Stimulated activated CD8-positive, alpha-beta memory T cell treated with anti-CD3 and anti-CD28 coated beads, Interleukin-4, amount 100 ng/mL, for 1 hour (primary cell): ENCODE measurements at places on chromosomes 7 and 10.

- no peak for DNase-seq
Observed at GRCh38 chr7:20839987-20840386, 53.3 kb upstream of the SP8 start.

DNA sequence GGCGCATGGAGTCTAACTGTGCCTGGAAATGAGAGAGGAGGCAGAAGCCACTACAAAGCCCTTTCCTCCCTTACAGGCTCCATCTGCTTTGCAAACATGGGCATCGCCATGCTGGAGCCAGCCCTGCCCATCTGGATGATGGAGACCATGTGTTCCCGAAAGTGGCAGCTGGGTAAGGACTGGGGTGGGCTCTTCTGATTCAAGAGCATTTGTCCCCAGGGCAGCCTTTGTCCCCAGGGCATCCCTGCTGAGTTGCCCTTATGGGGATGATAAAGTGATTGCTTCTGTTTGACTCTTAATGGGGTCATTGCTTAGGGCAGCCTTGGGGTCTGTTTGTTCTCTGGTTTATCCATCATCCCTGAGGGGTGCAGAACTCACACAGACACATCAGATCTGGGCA is 16.8 kb downstream of the SLC18A2 start:
- no peak for DNase-seq

DNA sequence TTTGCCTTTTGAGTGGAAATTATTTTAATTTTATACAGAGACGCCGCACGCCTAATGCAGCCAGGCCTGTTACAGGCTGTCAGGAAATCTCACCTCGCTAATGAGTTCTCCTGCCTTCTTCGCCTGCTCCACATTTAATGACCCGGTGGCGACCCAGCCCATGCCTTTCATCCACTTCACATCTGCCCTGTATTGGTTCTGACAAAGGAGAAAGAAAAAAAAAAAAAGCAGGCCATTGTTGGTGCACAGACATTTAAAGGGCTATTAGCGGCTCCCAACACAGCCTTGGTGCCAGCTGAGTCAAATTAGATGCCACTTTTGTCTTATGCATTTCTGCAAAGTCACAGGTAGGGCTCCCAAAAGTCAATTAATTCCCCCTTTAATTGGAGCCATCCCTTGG is 43.3 kb downstream of the NRAP start:
- DNase-seq: no peak

GRCh38 chr7:32935558-32935957 is 21.7 kb upstream of the FKBP9 start:
- DNase-seq: no peak

DNA sequence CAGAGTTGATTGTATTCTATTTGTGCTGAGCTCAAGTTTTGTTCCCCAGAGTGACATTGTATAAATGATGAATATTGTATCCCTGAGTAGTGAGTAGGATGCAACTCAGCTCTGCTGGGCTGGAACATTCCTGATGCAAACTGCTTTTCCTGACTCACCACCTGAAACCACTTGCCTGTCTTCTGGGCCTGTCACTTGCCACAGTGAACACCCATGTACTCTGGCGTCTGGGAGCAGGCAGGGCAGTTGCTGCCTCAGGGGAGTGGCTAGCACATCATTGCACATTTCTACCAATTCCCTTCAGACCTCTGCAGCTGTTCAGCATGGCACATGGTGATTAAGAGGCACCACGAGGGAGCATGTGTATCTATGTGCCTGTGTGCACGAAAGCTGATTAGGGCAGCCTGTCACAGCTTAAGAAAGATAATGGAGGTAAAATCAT is 157.3 kb downstream of the SND1 start:
- DNase-seq: no peak

GRCh38 chr10:109893386-109893785 is 29.9 kb downstream of the XPNPEP1 start:
- DNase-seq: no peak

DNA sequence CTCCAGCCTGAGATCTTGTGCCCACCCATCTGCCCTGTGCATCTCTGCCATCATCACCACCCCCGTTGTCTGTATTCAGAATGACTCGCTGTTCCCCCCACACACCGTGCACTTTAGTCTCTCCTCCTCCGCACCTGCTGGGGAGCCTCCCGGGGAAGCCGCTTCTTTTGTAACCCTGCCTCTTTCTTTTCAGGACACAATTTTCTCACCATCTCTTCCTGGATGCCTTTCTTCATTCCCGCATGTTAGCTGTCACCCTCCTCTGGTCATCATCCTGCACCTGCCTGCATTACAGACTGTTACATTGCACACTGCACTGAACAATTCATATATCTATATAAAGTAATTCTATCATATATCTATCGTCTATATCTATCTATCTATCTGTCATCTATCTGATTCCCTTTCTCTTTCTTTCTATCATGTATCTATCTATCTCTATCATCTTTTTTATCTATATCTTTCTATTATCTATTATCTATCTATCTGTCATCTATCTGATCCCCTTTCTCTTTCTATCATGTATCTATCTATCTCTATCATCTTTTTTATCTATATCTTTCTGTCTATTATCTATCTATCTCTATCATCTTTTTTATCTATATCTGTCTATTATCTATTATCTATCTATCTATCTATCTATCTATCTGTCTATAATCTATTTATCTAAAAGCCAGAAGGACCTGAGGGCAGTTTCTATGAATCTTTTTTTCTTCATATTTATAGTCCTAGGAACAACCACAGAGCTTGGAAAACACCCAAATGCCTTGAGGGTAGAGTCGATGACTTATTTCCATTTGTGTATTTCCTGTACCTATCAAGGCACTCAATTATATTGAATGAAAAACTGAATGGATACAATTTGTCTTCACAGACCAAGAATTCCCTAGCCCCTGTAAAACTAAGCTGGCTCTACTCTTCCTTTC is 642.5 kb downstream of the ACTR3B start:
- no peak for DNase-seq

DNA sequence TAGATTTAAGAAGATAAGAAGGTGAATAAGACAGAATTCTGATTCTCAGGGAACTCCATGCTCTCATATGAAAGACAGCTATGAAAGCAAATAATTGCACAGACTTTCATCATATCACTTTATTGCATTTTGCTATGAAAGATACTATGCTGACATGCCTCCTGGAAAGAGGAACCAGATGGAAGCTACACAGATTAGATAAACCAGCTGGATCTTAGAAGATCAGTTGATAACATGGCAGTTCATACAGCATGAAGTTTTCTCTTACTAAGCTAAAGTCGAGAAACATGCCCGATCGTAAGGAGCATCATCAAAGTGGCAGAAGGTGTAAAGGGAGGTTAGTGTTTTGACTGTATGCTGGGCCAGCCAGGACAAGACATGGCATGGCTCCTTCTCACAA is 112.5 kb upstream of the DPP6 start:
- no peak for DNase-seq

DNA sequence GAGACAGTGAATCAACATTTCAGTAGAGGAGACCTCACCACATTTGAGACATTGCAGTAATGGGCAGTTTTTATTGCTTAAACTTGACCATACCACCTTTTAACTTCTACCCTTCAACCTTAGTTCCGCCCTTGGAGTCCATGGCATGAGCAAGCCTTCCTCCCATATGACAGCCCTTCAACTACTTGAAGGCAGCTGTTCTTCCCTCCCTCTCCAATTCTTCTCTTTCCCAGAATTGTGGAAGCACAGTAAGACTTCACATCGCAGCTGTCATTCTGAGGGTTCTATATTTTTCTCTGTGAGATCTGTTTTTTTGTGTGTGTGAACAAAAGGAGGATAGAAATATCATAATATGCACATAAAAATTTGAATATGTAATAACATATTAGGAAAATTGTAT is 2.2 kb upstream of the TSPAN12 start:
- DNase-seq: no peak

DNA sequence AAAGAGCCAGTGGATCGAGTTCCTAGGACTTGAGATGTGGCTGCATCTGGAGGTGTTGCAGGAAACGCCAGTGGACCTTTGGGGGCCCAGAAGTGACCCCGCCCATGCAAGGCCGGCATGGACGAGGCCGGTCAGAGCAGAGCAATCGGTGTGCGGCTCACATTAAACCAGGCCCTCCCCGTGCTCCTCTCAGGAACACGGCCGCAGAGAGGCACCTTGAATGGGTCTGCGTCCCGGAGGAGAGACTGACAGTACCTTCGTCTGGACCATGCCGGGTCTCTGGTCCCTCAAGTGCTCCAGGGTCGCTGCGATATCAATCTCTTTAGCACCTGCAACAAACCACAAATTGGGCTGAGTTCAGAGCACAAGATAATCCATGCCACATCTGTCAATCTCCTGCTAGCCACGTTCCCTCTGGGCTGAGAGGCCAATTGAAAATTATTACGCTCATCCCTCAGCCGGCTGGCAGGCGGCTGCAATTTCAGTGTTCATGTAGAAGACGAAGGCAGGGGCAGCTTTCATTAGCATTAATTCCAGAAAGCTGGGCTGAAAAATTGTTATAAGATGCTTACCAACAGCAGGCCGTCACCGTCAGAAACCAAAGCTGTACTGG is 212.0 kb downstream of the DNAJB6 start:
- no peak for DNase-seq

GRCh38 chr7:156566812-156567549 is 73.6 kb upstream of the RNF32 start:
- DNase-seq: no peak

GRCh38 chr7:155725006-155725355 is 80.5 kb downstream of the RBM33 start:
- no peak for DNase-seq
